ENCODE measurements at places on chromosomes 7 and 10.

DNA sequence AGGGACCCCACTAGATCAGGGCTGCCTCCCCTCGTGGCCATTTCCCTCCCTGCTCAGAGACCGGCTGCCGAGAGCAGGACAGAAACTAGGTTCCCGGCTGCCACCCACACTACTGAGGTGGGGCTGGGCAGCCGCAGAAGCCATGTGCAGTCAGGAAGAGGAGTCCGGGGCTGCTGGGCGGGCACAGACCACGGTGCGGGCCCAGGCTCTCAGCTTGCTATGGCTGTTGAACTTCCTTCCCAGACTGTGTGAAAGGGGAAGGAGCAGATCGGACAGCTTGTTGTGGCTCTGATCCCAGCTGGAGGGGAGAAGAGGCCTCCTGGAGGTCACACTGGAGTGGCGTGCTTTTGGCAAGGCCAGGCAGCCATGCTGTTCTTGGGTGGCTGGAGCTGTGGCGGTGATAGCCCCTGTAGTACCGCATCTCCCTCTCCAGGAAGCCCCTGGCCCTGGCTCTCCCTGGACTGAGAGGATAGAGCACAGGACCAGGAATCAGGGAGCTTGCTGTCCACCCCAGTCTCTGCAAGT lies 56.8 kb downstream of the HK1 start:
- no peak for DNase-seq

GRCh38 chr10:67319976-67320375 lies 376.0 kb downstream of the CTNNA3 start:
- DNase-seq, result no peak

DNA sequence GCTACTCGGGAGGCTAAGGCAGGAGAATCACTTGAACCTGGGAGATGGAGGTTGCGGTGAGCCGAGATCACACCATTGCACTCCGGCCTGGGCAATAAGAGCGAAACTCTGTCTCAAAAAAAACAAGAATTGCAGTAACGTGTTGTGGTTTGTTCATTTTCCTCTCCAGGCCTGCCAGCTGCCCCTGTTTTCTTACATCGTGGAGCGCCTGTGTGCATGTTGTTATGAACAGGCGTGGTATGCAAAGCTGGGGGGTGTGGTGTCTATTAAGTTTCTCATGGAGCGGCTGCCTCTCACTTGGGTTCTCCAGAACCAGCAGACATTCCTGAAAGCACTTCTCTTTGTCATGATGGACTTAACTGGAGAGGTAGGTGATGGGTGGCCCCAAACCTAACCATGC lies 52.1 kb downstream of the TRRAP start:
- DNase-seq, result no peak

DNA sequence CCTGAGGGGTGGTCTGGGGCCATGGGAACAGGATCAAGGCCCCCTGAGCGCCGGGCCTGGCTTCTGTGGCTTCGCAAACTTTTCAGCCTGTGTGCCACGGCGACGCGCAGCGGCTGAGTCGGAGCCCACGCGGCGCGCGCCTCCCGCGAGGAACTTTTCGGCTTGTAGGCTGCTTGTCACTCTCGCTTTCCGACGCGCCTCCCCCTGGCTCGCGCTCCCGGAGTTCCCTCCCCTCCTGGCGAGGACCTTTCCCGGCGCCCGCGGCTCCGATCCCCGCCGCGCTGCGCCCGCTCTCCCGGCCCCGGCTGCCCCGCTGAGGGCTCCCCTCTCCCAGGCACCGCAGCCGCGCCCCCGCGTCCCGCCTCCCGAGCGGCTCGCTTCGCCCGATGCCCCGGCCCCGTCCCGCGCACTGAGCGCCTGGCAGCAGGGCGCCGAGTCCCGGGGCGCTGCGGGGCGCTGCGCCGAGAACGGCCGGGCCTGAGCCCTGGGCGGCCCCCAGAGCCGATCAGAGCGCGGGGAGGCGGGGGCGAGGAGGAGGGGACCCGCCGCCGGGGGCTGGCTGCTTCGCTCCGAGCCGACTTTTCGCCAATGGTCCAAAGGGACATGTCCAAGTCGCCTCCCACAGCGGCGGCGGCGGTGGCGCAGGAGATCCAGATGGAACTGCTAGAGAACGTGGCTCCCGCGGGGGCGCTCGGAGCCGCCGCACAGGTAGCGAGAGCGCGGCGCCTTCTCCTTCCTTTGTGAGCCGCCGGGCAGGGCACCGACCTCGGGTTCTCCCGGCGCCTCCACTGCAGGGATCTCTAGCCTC lies at the start of gene CACNB2:
CACNB2 (plus strand) TSS at position 276 of the 808 bp plus-strand sequence.
- peak; percentile 2 for DNase-seq

- DNase-seq, result no peak
Observed at GRCh38 chr10:74960670-74961069, 134.3 kb downstream of the KAT6B start.

All from SK-N-DZ (cell line).